ENCODE measurements at places on chromosomes 12 and 14.

DNA sequence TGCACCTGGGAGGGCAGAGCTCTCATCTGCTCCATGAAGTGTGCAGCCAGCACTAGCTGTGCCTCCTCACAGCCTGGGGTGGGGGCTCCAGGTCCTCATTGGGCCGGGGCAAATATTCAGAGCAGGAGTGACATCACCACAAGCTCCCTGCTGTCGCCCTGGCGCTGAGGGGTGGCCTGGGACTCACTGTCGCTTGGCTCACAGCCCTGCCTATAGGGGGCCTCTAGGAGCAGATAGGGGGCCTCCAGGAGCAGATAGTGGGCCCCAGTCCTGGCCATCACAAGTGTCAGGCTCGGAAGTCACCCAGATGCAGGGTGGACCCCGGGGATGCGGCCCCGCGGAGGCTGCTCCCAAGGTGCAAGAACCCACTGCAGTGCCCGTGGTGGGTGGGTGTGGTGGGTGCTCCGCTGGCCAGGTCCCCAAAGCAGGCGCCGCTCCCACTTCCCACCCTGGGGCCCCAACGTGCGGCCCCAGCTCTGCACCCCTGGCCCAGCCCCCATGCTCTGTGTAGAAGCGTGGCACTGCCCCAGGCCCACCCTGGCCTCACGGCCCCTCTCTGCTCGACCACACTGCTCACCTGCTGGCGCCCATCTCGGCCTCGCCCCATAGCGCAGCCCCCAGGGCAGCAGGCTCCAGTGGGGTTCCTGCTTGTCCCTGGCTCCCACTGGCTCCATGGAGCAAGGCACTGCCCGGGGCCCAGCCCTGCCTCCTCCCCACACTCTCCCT, 18.0 kb downstream of the SYNJ2BP start:
- no peak for DNase-seq

GRCh38 chr12:41962171-41962572, 182.5 kb downstream of the GXYLT1 start:
- no peak for DNase-seq

- DNase-seq: no peak
These were observed 326.1 kb downstream of the BCL11B start for GRCh38 chr14:98945611-98946570.

- DNase-seq: no peak
These were observed 69.6 kb downstream of the CHST11 start for GRCh38 chr12:104526320-104526719.

GRCh38 chr14:76550534-76550933, 174.6 kb downstream of the ESRRB start:
- DNase-seq: no peak

- DNase-seq: no peak
These were observed 25.6 kb upstream of the CPNE8 start for GRCh38 chr12:38930990-38931389.

DNA sequence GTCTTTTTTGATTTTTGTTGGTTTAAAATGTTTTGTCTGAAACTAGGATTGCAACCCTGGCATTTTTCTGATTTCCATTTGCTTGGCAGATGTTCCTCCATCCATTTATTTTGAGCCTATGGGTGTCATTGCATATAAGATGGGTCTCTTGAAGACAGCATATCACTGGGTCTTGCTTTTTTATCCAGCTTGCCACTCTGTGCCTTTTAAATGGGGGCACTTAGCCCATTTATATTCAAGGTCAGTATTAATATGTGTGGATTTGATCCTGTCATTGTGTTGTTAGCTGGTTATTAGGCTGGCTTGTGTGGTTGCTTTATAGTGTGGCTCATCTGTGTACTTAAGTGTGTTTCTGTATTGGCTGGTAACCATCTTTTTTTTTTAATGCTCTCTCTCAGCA, 139.6 kb downstream of the CEP83 start:
- no peak for DNase-seq

- no peak for DNase-seq
These were observed 75.4 kb downstream of the IFT81 start for GRCh38 chr12:110199339-110200123.

DNA sequence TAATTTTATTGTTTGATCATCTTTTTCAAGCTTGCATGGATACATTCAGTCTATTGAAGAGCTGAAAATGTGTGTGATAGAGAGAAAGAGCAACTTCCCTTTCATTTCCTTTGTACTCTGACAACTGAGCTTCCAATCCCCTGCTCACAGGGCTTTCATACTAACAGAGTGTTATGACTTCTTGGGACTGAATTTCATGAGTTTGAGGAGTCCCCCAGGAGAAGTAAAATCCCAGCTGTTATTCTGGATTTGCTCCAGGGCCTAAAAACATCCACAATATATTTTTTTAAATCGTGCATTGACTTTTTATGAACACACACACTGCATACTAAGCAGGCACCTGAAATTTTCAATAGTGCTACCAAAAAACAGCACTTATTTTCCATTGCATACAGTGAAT, 195.8 kb upstream of the CAND1 start:
- no peak for DNase-seq

DNA sequence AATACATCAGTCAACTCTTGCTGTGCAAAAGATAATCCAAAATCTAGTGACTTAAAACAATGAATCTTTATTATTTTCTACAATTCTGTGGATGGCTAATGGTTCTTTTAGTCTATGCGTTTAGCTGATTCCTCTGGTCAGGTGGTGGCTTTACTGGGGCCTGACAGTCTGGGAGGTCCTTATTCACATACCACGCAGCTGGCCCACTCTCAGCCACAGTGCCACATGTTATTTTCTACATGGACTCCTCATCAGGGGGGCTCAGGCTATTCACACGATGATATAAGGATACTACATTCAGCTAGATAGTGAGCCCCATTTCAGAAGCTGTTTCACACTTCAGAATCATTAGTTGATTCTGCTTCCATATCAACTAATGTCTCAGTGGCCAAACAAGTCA, 287.5 kb upstream of the MGAT4C start:
- no peak for DNase-seq

GRCh38 chr14:37623971-37624370, 28.5 kb downstream of the TTC6 start:
- DNase-seq: no peak

DNA sequence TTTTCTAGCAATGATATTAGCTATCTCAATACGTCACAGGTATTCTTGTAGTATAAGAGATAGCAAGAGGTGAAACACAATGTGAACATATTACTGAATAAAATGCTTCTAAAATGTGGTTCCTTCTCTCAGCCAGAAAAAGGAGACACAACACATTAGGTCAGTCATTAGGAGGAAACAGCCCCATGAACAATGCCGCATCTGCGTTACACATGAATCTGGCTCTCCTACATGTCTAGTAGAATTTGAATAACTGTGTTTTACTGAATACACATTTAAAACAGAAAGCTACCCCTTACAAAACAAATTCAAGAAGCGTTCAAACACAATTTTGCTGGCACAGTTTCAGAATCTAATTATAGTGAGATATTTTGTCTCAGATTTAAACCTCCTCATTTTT, 51.6 kb downstream of the EFCAB11 start:
- no peak for DNase-seq

- no peak for DNase-seq
These were observed 832.0 kb downstream of the GALC start for GRCh38 chr14:87160989-87161388.

DNA sequence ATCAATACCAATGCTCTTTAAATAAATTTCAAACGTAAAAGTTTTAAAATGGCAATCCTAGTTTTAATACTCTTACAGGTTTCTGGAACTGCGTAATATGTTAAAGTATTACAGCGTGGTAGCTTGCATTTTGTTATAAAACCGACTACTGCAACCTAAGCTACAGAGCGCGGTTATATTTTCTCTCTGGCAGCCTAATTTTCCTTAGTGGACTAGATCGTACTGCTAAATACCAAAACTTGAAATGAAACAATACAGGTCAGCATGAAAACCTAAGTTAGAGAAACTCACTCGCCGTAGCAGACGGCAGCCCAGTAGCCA, 1.2 kb downstream of the CCDC92 start:
- DNase-seq: no peak

DNA sequence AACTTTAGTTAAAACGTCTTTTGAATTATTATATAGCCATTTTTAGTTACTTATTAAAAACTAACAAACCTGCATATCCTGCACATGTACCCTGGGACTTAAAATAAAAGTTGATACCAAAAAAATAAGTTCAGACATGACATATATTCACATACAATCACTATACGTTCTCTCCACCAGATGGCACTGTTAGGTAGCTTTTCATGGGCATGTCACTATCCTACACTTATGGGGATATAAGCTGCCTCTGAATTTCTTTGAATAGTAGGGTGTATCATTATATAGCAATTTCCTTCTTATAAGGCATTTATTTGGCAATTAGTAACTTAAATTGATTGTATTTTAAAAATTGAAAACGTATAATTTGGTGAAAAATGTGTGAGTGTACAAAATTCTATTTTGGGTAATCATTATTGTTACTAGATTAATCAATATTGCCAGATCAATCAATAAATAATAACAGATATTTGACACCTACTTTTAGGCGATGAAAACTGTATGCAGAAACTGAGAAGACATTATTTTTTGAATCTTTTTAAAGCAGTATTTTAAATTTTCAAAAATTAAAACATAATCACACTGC, 31.8 kb upstream of the OR10A7 start:
- no peak for DNase-seq

GRCh38 chr12:131327521-131328488, 374.1 kb downstream of the ADGRD1 start:
- no peak for DNase-seq

DNA sequence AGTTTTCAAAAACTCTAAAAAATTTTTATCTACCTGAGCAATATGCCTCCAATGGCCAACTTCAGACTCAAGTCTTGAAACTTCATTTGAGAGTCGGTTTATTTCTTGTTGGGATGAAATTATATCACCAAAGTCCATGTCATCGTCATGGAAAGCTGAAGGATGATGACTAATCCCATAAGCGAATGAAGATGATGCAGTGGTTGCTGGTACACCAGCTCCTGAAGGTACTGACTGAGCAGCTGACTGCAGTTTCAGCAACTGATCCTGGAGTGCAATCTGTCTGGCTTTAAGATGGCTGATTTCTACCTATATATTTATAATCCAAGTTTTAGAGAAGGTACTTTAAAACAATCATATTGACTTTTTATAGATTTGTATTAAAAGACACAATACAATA, 18.3 kb downstream of the TRIP11 start:
- DNase-seq: no peak

DNA sequence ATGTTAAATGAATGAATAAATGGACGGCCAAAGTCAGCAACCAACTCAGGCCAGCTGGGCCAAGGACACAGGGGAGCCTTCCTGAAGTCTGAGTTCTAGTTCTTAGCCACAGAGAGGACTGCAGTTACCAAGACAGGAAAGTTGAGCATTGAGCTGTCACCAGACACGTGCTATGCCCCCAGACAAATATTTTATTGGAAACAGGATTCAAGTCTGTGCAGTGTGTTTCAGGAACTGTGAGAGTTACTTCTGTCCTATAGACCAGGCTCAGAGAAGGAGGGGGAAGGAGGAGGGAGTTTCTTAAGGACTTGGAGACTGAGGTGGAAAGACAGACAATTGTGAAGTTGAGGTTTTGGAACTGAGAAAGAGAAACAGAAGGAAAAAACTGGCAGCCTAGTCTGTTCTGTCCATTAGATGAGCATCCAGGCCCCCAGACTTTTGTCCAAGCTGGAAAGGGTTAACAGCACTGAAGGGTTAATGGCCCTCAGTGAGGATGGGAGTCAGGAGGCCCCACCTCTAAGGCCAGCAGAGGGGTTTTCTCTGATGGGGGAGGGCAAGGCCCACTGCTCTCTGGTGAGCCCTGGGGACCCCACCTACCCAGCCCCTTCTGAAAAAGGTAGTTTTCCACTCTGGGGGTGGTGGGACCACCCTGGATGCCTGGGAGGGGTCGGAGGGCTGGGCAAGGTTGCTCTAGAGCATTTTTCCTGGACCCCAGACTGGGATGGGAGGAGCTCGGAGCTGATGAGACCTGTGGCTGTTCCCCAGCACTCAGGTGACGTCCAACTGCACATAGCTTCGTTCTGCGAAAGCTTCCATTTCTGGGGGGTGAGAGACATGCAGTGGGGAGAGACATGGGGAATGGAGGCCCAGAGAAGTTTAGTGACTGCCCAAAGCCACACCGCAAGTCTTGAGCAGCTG, 6.9 kb upstream of the CMKLR1 start:
- DNase-seq: no peak

- no peak for DNase-seq
These were observed 28.2 kb downstream of the FOXA1 start for GRCh38 chr14:37566811-37567371.

GRCh38 chr12:44889926-44890325, 13.8 kb upstream of the NELL2 start:
- DNase-seq: no peak

- DNase-seq: peak; percentile 68
These were observed at the start of gene PRKCH for GRCh38 chr14:61321385-61322010. TSS of gene PRKCH (plus strand) at chr14:61321579. CDS start at chr14:61322102, 523 bp downstream.

- no peak for DNase-seq
These were observed at the start of gene MYF6 for GRCh38 chr12:80707126-80707829. TSS of gene MYF6 (plus strand) at chr12:80707634. CDS start at chr12:80707720, 86 bp downstream.

- no peak for DNase-seq
These were observed 194.4 kb downstream of the RASSF9 start for GRCh38 chr12:85641796-85642195.

DNA sequence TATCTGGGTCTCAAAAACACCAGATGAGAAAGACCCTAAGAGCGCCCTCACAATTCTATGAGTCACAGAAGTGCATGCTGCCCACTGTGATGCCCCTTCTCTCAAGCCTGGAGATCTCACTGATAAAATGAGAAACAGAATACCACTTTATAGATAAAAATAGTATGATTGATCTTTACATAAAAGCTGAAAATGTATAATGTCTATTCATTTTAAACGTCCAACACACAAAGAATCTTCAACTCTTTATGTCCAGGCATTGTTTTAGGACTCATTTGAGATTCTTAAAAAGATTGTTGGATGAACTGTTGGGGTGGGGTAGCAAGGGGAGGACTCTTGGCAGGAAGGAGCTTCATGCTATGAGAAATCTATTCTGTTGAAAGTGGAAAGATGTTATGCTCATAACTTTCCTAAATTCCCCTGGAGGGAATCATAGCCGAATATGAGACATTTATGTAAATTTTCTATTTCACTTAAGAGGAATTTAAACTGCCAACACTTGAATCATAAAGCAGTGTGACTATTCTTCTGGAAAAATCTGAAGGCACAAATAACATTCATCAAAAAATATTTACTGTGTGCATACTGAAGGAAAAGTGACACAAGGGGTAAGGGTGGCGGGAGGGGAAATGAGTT, 174.6 kb downstream of the STXBP6 start:
- no peak for DNase-seq

- DNase-seq: no peak
These were observed 1.1 kb downstream of the TSPAN9 start for GRCh38 chr12:3078086-3078820.
